ENCODE measurements at places on chromosomes 16 and 17.
A peak's percentile ranks its signal among the peaks of the same experiment; 100 is the strongest.

GRCh38 chr17:41734949-41735313 lies 488 bp upstream of the HAP1 start:
- DNase-seq, result no peak

- DNase-seq, result no peak
These were observed 7.8 kb upstream of the GSE1 start for GRCh38 chr16:85605051-85605911.

GRCh38 chr17:67041941-67042899 lies 2.1 kb upstream of the CACNG1 start:
- no peak for DNase-seq

GRCh38 chr16:13471036-13471435 lies 448.9 kb upstream of the ERCC4 start:
- DNase-seq, result peak; percentile 26

GRCh38 chr16:54270711-54271110 lies 15.9 kb downstream of the IRX3 start:
- DNase-seq, result no peak

GRCh38 chr17:14381606-14382005 lies 80.7 kb downstream of the HS3ST3B1 start:
- DNase-seq, result no peak

GRCh38 chr16:86133847-86134375 lies 234.9 kb downstream of the IRF8 start:
- DNase-seq, result no peak

DNA sequence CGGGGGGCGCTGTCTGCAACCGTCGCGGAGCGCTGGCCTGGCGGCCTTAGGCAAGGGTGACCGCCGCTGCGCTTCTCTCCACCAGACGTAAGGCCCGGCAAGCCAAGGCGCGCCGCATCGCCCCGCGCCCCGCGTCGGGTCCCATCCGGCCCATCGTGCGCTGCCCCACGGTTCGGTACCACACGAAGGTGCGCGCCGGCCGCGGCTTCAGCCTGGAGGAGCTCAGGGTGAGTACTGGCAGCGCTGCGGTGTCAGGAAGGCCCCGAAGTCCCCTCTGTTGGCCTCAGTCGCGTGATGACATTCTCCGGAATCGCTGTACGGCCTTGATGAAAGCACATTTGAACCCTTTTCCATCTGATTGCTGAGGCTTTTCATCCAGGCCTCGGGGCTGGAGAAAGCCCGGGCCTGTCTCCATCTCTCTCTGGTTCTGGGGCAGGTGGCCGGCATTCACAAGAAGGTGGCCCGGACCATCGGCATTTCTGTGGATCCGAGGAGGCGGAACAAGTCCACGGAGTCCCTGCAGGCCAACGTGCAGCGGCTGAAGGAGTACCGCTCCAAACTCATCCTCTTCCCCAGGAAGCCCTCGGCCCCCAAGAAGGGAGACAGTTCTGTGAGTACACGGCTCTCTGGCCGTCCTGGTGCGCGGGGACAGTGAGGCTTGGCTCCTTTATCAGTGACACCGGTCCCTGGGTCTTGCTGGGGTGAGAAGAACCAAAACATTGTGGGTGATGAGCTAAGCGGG lies 831 bp downstream of the RPL13 start:
- no peak for DNase-seq

DNA sequence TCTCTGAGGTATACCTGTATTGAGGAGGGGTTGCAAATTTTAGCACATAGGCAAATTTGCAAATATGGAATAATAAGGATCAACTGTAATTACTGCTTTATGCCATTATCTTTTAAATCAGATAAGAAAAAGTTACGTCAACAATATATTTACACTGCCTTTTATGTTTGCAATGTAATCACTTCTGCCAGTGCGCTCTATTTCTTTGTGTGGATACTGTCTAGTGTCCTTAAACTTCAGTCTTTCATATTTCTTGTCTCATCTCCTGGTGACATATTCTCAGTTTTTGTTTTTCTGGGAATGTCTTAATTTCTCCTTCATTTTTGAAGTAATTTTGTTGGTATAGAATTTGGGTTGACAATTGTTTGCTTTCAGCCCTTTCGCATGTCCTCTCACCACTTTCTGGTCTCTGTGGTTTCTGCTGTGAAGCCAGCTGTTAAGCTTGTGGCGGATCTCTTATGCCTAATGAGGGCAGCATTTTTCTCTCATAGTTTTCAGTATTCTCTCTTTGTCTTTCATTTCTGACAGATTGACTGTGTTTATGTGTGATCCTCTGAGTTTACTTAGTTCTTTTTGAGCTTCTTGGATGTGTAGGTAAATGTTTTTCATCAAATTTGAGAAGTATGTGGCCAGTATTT lies 37.6 kb upstream of the ABCC11 start:
- DNase-seq, result no peak

Measured in iPS-NIHi11 (cell line).